Activated naive CD4-positive, alpha-beta T cell treated with Interleukin-2 at 50 U/mL for 16 hours (primary cell): ENCODE measurements at places on chromosomes 2 and 18.

DNA sequence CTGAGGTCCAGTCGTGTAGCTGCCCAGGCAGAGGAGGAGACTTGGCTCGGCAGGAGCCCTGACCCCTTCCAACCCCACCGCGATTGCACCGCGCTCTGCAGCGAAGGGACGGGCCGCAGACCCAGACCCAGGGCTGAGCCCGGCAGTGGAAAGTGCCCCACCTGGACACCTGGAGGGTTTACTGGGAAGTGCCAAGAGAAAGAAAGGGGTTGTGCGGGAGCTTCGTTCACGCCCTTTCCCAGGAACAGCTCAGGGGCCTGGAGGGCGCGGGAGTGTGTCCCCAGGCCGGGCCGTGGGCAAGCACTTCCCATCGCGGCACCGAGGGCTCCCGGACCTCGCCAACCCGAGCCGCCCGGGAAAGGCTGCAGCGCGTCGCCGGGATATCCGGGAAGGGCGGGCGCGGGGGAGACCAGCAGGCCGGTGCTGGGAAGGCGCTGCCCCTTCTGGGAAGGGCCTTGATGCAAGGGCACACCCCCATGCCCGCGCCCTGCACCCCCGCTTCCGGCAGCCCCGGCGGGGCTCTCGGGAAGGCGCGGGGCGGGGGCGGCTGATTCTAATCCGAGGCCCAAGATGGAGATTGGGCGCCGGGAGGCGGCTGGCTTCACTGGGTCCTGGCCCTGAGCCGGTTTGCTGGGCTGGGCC is 36.1 kb upstream of the MRPL33 start:
- DNase-seq, result peak; percentile 64

DNA sequence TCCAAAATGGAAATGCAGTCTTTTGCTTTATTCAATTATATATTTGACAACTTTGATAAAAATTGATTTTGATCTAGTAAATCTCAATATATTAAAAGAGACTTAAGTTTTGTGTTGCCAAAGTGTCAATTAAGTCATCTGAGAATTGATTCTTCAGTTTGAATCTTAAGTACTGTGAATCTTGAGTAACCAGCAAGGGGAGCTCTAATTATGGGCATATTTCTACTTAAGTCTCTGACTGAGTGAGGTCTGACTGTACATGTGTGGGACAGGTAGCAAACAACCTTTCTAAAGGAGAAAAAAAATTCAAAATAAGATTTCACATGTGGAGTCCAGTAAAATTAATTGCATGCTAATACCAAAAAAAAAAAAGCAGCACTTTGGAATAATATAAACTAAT is 503.7 kb upstream of the SLC8A1 start:
- DNase-seq, result no peak

- no peak for DNase-seq
These were observed 685.4 kb upstream of the NRXN1 start for GRCh38 chr2:51717312-51717711.

DNA sequence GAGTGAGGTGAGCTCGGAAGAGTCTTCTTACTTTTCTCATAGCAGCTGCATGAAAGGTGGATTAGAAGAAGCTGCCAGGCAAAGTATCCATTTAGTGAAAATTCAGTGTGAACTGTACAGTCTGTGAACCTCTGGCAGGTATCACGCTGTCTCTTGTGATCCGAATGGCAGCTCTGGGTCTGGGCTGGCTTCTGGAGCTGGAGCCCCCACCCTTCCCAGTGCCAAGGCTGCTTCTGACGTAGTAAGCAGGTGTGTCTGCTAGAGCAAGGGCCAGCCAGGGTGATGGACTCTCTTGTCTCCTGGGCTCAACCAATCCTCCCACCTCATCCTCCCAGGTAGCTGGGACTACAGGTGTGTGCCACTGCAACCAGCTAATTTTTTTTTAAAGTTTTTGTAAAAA is 14.0 kb upstream of the NTSR2 start:
- DNase-seq, result no peak

- no peak for DNase-seq
These were observed 15.4 kb downstream of the SULT1C4 start for GRCh38 chr2:108393197-108393596.

GRCh38 chr2:48817355-48817754 is 61.8 kb upstream of the LHCGR start:
- DNase-seq, result no peak

DNA sequence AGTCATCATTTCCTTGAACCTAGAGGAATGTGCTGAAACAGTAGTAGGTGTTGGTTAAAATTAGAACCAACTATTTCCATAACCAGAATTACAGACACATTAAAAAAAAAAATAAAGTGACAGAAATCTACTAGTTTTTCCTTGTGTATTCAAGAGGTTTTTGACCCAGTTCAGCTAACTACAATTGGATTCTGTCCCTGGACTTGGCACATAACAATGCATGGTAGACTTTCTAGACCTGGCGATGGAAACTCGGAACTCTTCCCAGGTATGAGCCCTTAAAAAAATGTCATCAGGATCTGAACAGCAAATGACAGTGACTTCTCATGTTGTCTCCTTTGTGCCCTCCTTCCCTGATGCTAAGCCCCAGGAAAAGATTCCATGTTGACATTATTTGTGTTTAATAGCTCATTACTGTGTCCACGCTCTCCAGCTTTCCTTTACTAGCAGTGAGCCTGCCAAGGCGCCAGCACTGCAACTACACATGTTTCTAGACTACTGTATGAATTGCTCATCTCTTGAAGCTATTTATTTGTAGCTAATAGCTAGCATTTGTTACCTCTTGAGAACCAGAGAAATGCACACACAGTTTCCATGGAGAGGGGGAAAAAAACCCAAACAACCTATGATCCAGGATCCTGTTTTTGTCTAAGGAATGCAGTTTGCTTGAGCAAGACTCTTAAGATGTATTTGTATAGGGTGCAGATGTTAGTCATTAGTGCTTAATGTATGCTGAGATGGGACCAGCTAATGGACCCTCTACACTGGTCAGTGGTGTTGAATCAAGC is 148.5 kb downstream of the FMNL2 start:
- DNase-seq, result no peak

DNA sequence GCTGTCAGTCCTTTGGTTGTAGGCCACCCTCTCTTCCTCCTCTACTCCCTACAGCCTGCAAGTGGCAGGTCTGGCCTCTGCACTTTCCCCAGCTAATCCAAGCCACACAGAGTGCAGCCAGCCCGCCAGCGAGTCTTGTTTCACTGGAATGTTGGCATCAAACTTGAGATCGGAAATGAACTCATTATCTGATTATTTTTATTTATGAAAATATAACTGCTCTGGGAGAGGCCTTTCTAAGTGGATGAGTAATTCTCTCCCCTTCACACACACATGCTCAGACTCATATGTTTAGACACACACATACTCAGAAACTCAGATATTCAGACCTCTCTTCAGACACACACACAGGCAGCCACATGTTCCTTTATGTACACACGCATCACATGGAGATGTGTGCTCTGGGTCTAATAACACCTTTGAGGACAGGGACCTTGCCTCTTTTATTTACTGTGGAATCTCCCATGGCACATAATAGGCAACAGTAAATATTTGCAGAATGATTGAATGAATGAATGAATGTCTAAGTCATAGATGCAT is 151.3 kb downstream of the ZFP36L2 start:
- no peak for DNase-seq
